ENCODE measurements at places on chromosomes 16 and 17. TPM values are rescaled to one million over a fixed set of nuclear protein-coding genes. Genes with fewer than 3 reads are reported as not detected.
A peak's percentile ranks its signal among the peaks of the same experiment; 100 is the strongest.

TMEM220 gene
- total RNA-seq = 5.5 TPM

GRCh38 chr16:80848862-80849261 is 44.5 kb upstream of the CDYL2 start:
- H3K27ac ChIP-seq = no peak overlapping the region
- H3K36me3 ChIP-seq = no peaks in the 10 kb centered on the region
- H3K27me3 ChIP-seq = no peaks in the 10 kb centered on the region
- DNase-seq = no peak
- no peak overlapping the region for H3K4me3 ChIP-seq

GRCh38 chr17:17179371-17179827 is 26.7 kb downstream of the PLD6 start:
- peaks cover 86% of the 10 kb centered on the region for H3K36me3 ChIP-seq
- no peak overlapping the region for H3K4me3 ChIP-seq
- no peaks in the 10 kb centered on the region for H3K27me3 ChIP-seq
- DNase-seq = no peak

GRCh38 chr17:40958086-40958953 is 8.4 kb downstream of the KRT39 start:
- no peak overlapping the region for H3K4me3 ChIP-seq
- H3K36me3 ChIP-seq = no peaks in the 10 kb centered on the region
- H3K4me1 ChIP-seq = no peaks in the 10 kb centered on the region
- no peak overlapping the region for H3K27ac ChIP-seq
- H3K27me3 ChIP-seq = no peaks in the 10 kb centered on the region
- no peak for DNase-seq

TAC4 gene
- total RNA-seq = not detected

MYO19 gene
- 12.8 TPM for total RNA-seq

CCL8 gene
- total RNA-seq = 0.52 TPM

- no peak overlapping the region for H3K27ac ChIP-seq
- no peak for DNase-seq
- H3K36me3 ChIP-seq = peaks cover 18% of the 10 kb centered on the region
- no peak overlapping the region for H3K4me3 ChIP-seq
- H3K27me3 ChIP-seq = no peaks in the 10 kb centered on the region
Observed at GRCh38 chr16:11035096-11035495, 90.7 kb downstream of the CLEC16A start.

DNA sequence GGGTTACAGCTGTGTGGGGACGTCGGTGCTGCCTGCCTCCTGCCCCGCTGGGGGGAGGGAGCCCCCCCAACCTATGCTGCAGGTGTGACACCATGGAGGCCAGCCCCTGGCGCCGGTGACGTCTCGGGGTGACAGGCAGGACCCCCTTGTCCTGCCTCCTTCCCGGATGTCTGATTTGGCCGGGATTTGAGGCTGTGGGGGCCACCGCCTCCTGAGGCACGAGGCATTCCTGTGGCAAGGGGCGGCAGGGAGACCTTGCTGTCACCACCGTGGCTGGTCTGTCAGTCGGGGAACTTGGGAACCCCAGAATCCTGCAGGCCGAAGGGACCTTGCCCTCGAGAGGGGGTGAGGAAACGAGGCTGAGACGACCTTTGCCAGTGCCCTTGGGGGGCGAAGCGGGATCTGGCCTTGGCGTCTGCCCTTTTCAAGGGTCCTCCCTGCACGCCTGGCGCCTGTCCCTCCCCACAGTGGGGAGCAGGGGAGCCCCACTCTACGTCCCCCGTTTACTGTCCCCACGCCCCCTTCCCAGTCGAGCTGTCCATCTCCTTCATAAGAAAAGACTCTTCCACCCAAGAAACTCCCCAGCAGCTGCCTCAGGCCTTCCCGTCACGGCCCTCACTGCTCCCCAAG is 74.4 kb downstream of the METRNL start:
- H3K27ac ChIP-seq = no peak overlapping the region
- no peak overlapping the region for H3K4me3 ChIP-seq
- H3K27me3 ChIP-seq = no peaks in the 10 kb centered on the region
- H3K36me3 ChIP-seq = no peaks in the 10 kb centered on the region
- H3K4me1 ChIP-seq = peaks cover 7% of the 10 kb centered on the region
- DNase-seq = peak; percentile 50

GRCh38 chr16:81505011-81505661 is 60.5 kb downstream of the CMIP start:
- no peak for DNase-seq
- peaks cover 10% of the 10 kb centered on the region for H3K4me1 ChIP-seq
- H3K27me3 ChIP-seq = no peaks in the 10 kb centered on the region
- H3K36me3 ChIP-seq = no peaks in the 10 kb centered on the region
- H3K4me3 ChIP-seq = no peak overlapping the region

GRCh38 chr17:63333869-63334268 is 112.2 kb downstream of the CYB561 start:
- no peak for DNase-seq
- no peaks in the 10 kb centered on the region for H3K4me1 ChIP-seq
- H3K4me3 ChIP-seq = no peak overlapping the region
- H3K27me3 ChIP-seq = no peaks in the 10 kb centered on the region
- H3K36me3 ChIP-seq = no peaks in the 10 kb centered on the region
- no peak overlapping the region for H3K27ac ChIP-seq

- H3K36me3 ChIP-seq = no peaks in the 10 kb centered on the region
- no peaks in the 10 kb centered on the region for H3K4me1 ChIP-seq
- H3K4me3 ChIP-seq = no peak overlapping the region
- H3K27me3 ChIP-seq = no peaks in the 10 kb centered on the region
Observed at GRCh38 chr17:39763051-39763820, 25.5 kb downstream of the GRB7 start.

Data from right atrium auricular region (tissue), 2 donors.